ENCODE measurements at places on chromosomes 6 and 20. TPM values are rescaled to one million over a fixed set of nuclear protein-coding genes. Genes with fewer than 3 reads are reported as not detected.

GRCh38 chr6:52493669-52494068, 73.5 kb downstream of the EFHC1 start:
- H3K4me3 ChIP-seq, result no peak overlapping the region
- H3K27ac ChIP-seq, result no peak overlapping the region
- H3K36me3 ChIP-seq, result no peaks in the 10 kb centered on the region
- H3K4me1 ChIP-seq, result peaks cover 35% of the 10 kb centered on the region

GRCh38 chr20:48725555-48725991, 102.2 kb downstream of the PREX1 start:
- H3K27ac ChIP-seq, result no peak overlapping the region
- peak; percentile 28 for DNase-seq
- H3K36me3 ChIP-seq, result peaks cover 18% of the 10 kb centered on the region

DNA sequence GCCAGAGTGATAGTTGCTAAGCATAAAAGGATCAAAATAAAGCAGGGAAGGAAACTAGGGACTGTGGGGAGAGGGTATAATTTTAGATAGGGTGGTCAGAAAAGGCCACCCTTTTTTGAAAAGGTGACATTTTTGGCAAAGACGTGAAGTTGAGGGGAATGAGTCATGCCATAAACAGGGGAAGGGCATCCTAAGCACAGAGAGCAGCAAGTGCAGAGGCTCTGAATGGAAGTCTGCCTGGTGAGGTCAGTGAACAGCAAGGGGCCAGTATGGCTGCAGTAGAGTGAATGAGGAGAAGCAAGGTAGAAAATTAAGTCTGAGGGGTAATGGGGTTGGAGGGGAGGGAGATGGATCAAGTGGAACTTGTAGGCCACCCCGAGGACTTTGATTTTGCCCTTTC, 2.4 kb downstream of the KLC4 start:
- DNase-seq, result no peak
- no peaks in the 10 kb centered on the region for H3K27me3 ChIP-seq
- H3K4me3 ChIP-seq, result no peak overlapping the region

DNA sequence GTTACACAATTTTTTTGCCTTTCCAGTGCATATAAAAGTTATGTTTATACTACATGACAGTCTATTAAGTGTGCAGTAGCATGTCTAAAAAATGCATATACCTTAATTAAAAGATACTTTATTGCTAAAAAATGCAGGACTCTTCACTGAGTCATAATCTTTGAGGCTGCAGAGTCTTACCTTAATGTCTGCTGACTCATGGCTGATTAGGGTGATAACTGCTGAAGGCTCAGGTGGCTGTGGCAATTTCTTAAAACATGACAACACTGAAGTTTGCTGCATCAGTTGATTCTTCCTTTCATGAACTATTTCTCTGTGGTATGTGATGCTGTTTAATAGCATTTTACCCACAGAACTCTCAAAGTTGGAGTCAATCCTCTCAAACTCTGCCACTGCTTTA, 19.1 kb downstream of the ZSCAN23 start:
- no peak for DNase-seq
- H3K27me3 ChIP-seq, result no peaks in the 10 kb centered on the region
- no peaks in the 10 kb centered on the region for H3K4me1 ChIP-seq
- no peaks in the 10 kb centered on the region for H3K36me3 ChIP-seq
- no peak overlapping the region for H3K4me3 ChIP-seq

ELOVL4 gene
- total RNA-seq, result 4.1 TPM

- no peak overlapping the region for H3K4me3 ChIP-seq
- DNase-seq, result no peak
- H3K27ac ChIP-seq, result no peak overlapping the region
- H3K36me3 ChIP-seq, result no peaks in the 10 kb centered on the region
- H3K4me1 ChIP-seq, result no peaks in the 10 kb centered on the region
These were observed 780.0 kb downstream of the BCKDHB start for GRCh38 chr6:80886475-80886874.

GRCh38 chr6:111122458-111123286, 35.4 kb downstream of the SLC16A10 start:
- H3K27me3 ChIP-seq, result peaks cover 10% of the 10 kb centered on the region
- no peaks in the 10 kb centered on the region for H3K4me1 ChIP-seq
- H3K27ac ChIP-seq, result no peak overlapping the region
- DNase-seq, result no peak
- no peaks in the 10 kb centered on the region for H3K36me3 ChIP-seq

TREM2 gene
- not detected for total RNA-seq

GRCh38 chr6:16324606-16325225, 86.3 kb downstream of the GMPR start:
- H3K27ac ChIP-seq, result no peak overlapping the region
- no peak overlapping the region for H3K4me3 ChIP-seq
- H3K4me1 ChIP-seq, result peaks cover 9% of the 10 kb centered on the region
- no peak for DNase-seq

PREX1 gene
- 72.9 TPM for total RNA-seq

ZNF318 gene
- total RNA-seq, result 13.0 TPM

- no peaks in the 10 kb centered on the region for H3K36me3 ChIP-seq
- no peaks in the 10 kb centered on the region for H3K4me1 ChIP-seq
- H3K27me3 ChIP-seq, result no peaks in the 10 kb centered on the region
- H3K27ac ChIP-seq, result no peak overlapping the region
- H3K4me3 ChIP-seq, result no peak overlapping the region
- DNase-seq, result no peak
These were observed 545.1 kb upstream of the GJE1 start for GRCh38 chr6:141587482-141588266.

RAET1G gene
- 1.6 TPM for total RNA-seq

GRCh38 chr20:36720510-36720909, 25.4 kb downstream of the NDRG3 start:
- no peaks in the 10 kb centered on the region for H3K27me3 ChIP-seq
- no peaks in the 10 kb centered on the region for H3K4me1 ChIP-seq
- H3K4me3 ChIP-seq, result no peak overlapping the region
- H3K36me3 ChIP-seq, result peaks cover 2% of the 10 kb centered on the region

GRCh38 chr20:37880726-37881591, 22.0 kb upstream of the VSTM2L start:
- no peaks in the 10 kb centered on the region for H3K36me3 ChIP-seq
- H3K27me3 ChIP-seq, result no peaks in the 10 kb centered on the region

DNA sequence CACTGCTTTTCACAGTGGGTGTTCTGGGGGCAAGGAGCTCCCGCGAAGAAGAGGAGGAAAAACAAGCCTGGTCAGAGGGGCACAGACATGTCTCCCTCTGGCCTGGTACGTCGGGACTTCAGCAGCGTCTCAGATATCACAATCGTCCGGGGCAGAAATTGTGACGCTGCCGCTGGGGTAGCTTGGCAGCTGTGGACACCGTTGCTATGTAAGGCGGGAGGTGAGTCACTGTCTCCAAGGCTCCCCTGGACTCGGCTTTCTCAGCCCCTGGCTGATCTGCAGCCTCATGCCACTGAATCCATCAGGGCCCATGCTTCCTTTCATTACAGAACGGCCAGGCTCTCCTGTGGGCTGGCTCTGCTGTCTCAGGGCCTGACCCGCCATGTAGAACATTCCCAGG, 98.7 kb downstream of the SULF2 start:
- no peaks in the 10 kb centered on the region for H3K36me3 ChIP-seq
- H3K4me3 ChIP-seq, result no peak overlapping the region
- no peak for DNase-seq
- H3K4me1 ChIP-seq, result no peaks in the 10 kb centered on the region
